ENCODE measurements at places on chromosomes 3 and 15.

DNA sequence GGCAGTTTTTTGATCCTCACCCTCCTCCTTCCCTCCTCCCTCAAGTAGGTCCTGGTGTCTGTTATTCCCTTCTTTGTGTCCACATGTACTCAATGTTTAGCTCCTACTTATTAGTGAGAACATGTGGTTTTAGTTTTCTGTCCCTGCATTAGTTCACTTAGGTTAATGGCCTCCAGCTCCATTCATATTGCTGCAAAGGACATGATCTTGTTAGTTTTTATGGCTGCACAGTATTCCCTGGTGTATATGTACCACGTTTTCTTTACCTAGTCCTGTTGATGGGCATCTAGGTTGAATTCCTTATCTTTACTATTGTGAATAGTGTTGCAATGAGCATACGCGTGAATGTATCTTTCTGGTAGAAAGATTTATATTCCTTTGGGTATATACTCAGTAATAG is 61.7 kb upstream of the FGF7 start:
- DNase-seq: no peak

DNA sequence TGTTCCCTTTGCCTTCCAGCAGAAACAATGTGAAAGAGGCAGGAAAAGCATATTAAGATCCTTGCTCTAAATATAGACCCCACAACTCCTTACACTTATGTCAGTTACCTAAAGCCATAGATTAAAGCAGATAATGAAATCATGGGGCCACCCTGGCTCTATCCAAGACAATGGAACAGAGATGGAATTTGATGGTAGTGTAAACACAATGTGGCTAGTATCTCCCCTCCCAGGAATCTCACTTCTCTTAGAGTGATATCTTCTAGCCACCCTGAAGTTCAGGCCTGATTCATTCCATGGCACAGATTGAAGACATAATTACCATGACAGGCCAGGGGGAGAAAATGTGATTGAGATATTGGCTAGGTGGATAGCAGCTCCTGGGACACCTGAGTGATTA is 32.6 kb downstream of the GALNT15 start:
- no peak for DNase-seq

DNA sequence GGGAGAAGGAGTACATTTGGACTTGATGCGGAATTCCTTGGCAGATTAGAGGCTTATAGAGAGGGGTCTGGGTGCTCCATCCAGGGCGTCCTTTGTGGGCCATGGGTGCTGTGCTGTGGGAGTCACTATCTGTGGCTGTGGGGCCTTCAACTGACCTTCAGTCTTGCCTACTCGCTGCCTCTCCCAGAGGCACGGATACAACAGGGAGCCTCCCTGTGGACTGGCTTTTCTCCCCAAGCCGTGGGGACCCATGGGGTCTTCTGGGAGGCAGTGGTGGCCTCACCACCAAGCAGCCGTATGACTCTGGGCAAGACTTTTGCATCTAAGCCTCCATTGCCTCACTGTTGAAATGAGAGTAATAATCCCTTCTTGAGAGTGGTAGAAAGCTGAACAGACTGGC is 83.9 kb downstream of the PDCD6IP start:
- DNase-seq: no peak

- no peak for DNase-seq
Measured at GRCh38 chr3:56775445-56775837, 26.3 kb downstream of the ARHGEF3 start.

DNA sequence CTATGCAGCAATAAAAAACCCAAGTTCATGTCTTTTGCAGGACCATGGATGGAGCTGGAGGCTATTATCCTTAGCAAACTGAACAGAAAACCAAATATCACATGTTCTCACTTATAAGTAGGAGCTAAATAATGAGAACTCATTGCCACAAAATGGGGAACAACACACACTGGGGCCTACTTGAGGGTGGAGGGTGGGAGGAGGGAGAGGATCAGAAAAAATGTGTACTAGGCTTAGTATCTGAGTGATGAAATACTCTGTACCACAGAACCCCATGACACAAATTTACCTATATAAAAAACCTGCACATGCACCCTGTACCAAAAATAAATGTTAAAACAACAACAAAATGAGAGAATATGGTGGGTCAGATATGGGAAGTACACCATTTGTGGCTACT is 49.6 kb upstream of the AADACL2 start:
- no peak for DNase-seq

GRCh38 chr3:95082191-95082590 is 1019.3 kb downstream of the NSUN3 start:
- DNase-seq: no peak

GRCh38 chr3:126367316-126367805 is 10.2 kb upstream of the KLF15 start:
- DNase-seq: no peak

- no peak for DNase-seq
Measured at GRCh38 chr3:194270627-194271459, 80.3 kb downstream of the CPN2 start.

DNA sequence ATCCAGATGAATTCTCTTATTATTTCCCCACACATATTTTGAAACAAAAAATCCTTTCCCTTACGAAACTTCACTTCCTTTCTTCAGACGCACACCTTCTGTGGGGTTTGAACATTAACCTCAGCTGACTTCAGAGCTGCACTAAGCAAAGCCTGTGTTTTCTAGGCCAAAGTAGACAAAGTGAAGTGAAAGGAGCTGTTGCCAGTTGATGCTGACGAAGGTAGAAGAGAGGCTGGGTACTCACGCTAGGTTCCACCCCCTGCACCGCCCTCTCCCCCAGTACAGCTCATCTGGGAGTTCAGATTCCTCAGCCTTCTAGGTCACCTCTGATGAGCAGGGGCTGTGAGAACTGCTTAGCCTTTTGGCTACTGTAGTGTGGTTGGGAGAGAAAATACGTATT is 24.1 kb downstream of the DUT start:
- no peak for DNase-seq

GRCh38 chr15:74253211-74253921 is 17.2 kb downstream of the CCDC33 start:
- no peak for DNase-seq

GRCh38 chr15:41794081-41794480 is 19.8 kb downstream of the MAPKBP1 start:
- DNase-seq: no peak

DNA sequence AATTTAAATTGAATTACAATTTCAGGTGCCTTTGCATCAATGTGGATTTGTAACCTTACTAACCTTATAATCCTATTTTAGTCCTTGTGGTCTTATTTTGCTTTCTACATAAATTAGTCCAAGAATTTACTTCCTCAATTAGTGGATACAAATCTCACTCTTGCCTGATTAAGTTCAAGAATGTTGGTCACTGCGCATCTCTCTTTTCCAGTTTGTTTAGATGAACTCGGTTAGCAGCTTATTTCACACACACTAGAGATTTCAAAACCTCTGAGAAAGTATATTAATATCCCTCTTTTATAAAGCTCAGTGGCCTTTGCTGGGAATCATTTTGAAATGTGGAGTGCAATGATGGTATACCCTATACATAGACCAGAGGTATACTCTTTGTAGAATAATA is 243.4 kb downstream of the DTWD1 start:
- DNase-seq: no peak

DNA sequence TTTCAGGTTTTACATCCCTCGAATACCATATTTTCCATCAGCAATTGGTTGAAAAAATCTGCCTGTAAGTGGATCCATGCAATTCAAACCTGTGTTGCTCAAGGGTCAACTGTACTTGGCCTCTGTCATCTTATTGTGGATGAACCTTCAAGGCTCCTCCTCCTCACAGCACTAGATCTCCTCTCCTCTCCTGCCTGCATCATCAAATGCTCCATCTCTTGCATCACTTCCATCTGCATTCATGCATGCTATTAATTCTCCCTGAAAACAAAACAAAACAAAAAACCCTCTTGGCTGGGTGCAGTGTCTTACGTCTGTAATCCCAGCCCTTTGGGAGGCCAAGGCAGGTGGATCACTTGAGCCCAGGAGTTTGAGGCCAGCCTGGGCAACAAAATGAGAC is 10.1 kb downstream of the BCL2L10 start:
- DNase-seq: no peak

Data from right renal cortex interstitium (tissue), 3 donors.